ENCODE measurements at places on chromosomes 12 and 14.

- DNase-seq, result no peak
These were observed 42.4 kb upstream of the SGPP1 start for GRCh38 chr14:63770187-63770807.

GRCh38 chr14:49212721-49213120, 373.5 kb downstream of the RPS29 start:
- DNase-seq, result no peak

DNA sequence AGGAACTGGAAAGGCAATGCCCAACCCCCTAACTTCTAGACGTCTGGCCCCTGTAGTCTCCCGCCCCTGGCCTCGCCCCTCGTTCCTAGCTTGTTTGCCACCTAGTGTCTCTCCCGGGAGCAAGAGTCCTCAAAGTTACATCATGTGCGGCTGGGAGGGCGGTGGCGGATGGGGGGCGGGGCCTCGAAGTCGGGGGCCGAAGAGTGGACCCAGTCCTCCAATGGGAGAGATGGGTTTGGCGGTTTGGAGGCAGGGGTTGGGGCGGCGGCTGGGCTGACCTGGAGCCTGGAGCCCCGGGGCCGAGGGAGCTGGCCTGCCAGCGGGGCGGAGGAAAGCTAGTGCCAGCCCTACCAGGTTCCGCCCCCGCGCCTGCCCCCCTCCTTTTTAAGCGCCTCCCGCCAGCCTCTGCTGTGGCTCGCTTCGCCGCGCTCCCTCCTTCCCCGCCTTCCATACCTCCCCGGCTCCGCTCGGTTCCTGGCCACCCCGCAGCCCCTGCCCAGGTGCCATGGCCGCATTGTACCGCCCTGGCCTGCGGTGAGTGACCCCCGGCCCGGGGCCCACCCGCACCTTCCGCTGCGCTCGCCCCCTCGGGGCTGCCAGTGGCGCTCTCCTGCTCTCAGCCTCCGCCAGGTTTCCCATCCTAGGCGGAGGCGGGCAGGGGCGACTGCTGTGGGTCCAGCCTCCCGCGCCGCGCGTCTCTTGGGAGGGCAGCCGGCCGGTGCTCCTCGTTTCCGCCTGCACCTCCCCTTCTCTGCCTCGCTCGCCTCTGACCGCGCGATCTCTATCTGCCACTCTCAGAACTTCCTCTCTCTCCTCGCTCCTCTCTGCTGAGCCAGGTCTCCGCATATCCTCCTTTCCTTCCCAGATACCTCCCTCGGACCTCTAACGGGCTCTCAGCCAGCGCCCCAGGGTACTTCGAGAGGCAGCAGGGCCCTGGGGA, at the start of gene PCK2:
TSS of gene PCK2 (plus strand) at position 411 of the 940 bp plus-strand sequence. CDS start at position 506, 95 bp downstream.
- peak; percentile 92 for DNase-seq

DNA sequence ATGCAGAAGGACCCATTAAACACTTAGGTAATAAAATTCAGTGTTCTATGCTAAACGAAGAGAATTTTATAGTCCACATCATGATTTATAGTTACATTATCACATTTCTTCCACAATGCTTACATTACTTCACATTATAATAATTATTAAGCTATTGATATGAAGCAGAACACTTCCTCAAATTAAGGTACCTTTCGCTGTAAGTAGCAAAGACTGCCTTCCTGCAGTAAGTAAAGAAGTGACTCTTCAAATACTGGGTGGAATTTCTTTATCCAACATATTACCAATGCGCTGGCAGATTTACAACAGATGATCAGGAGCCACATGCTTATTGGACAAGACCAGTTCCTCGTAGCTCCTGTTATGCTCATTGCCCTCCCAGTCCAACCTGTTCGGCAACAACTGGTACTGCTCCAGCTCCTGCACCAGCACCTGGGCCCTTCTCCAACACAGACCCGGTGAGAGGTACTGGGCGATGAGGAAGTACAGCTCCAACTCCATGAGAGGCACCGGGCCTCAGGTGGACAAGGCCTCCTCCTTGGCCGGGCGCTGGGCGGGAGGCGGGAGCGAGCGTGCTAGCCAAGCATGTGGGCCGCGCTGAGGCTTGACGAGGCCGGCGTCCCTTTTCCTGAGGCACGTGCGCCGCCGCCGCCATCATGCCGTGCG, 210.7 kb upstream of the ATP2B1 start:
- DNase-seq, result no peak

- no peak for DNase-seq
These were observed 111.6 kb downstream of the RBM19 start for GRCh38 chr12:113854385-113855142.

DNA sequence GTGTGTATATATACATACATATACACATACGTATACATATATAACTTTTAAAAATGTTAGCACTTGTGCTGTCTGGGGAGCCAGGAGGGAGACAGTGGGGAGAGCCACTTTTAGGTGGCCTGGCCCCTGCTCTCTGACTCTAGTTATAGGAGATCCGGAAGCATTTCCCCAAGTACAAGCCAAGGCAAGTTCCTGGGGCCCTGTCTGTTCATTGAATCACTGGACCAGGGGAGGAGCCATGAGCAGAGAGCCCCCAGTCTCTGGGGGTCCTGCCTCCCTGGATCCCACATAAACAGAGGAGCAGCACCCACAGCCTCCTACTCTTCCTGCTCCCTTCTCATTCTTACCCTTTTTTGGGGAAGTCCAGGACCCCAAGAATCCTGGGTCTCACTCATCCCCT, 45.4 kb upstream of the TMED10 start:
- DNase-seq, result no peak

DNA sequence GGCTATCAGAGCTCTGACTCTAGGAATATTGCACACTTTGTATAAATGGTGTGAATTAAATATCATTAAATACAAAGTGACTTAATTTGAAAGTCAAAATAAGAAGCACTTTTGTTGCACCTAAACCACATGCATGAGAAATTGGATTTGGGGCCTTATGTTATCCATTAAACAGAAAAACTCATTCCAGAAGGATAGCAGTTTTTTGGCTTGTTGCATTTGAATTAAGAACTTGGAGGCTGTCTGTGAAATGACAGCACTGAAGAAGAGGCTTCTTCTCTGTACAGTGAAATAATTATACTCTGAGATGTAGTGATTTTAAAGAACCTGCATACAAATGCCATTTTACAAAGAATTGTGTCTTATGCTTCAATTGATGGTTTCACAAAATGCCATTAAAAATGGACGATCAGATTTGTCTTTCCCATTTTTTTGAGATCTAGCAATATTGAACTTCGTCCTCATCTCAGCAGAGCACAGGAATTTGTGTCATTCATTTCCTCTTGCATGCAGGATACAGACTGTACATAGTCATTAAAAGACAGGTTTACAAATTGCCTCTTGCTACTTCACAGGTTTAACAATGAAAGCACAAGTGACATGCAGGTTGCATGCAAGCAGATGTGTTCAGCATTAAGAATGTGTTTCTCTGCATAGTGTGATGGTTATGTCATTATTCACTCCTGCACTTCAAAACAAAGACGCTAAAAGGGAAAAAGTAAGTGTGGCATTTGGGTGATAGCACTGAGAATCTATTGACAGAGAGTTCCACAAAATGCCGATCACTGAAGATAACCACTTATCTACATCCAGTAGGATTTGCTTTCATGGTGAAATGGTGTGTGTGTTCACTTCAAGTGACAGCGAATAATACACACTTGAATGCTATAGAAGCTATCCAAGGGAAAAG, 35.9 kb upstream of the PYGL start:
- DNase-seq, result no peak

GRCh38 chr14:102958461-102958860, 36.0 kb downstream of the AMN start:
- DNase-seq, result no peak

- no peak for DNase-seq
These were observed 107.0 kb downstream of the ARF6 start for GRCh38 chr14:49999826-50000379.

DNA sequence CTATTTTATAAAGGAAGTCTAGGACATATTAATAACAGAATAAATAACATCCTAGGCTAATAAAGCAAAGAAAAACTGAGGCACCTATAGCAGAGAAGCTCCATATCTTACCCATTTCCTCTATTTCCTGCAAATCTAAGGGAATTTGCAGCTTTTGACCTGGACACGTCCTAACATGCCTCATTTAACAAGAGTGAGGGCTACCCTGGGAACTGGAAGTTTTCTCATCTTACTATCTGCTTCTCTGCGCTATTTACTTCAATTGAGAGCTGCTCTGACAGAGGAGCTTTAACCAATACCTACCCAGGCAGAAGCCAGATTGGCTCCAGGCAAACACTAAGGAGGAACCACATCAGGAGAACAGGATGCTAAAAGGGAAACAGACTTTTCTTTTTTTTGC, 5.7 kb downstream of the YBX3 start:
- DNase-seq, result no peak

DNA sequence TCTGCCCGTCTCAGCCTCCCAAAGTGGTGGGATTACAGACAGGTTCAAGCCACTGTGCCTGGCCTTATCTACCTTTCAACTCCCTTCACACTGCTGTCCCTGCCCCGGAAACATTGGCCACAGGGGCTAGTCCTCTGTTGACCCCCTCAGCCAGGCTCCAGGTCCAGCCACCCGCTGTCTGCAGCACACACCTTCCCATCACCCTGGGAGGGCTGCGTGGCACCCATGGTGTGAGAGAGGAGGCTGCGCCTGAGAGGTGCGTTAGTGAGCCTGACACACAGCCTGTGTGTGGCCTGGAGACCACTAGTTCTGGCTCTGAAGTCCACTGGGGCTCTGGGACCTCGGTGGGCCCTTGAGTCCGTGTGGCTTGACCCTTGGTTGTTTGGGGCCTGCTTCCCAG, 28.4 kb upstream of the TRAF3 start:
- no peak for DNase-seq

GRCh38 chr12:2187195-2187945, 134.6 kb downstream of the CACNA1C start:
- DNase-seq, result no peak

DNA sequence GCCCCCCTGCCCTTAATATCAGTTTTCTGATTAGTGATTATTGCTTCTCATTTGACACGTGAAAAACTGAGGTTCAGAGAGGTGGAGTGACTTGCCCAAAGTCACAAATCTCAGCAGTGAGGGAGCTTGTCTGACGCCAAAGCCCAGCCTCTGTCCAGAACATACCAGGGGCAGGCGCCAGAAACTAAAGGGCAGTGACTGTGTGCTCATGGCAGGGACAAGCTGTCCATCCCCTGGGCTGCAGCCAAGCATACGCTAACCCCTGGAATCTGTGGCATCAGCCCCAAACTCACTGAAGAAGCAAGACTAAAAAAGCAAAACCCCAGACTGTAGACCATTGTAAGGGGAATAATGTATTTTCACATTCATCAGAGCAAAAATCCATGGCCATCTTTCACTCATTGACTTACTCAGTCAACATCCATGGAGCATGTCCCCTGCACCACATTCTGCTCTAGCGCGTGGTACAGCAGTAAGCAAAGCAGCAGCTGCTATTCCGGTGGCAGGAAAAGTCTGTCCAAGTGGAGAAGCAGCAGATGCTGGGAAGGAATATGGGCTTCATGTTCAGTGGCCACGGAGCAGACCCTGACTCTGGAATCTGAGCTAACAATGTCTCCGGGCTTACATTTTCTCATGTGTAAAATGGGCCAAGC, 1.5 kb upstream of the SERPINA4 start:
- DNase-seq, result no peak

DNA sequence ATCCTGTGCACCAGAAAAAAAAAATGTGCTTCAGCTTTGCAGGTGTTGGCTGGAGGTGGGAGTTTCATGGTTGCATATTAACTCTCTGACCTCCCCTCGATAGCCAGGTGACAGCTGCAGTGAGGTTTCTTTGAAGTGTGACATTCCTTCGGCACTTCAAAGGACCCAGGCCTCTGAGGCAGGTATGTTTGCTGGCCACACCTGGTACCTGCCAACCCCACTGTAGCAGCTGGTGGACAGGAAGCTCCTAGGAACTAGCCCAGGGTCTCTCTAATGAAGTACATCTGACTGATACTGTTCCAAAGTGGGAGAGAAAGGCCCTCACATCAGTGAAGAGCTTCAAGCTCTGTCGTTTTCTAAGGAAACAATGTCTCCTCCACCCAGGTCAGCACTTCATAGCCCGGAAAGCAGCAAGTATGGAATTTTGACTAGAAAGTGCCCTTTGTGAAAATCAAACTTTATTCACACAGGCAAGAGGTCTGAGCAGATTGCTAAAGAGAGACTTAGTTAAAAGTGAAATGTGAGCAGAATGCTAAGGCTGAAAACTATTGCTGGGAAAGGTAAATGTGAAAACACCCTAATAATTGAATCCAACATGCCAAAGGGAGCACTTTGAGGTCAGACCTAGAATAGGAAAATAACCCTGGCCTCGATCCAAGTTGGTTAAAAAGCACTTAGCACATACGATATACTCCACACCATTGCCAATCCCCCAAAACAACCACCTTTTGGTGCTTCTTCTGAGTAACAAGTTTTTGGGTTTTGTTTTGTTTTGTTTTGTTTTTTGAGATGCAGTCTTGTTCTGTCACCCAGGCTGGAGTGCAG, 71.3 kb downstream of the PHLDA1 start:
- DNase-seq, result no peak

GRCh38 chr12:125055591-125055990, 9.6 kb upstream of the AACS start:
- DNase-seq, result no peak

- DNase-seq, result no peak
These were observed 131.6 kb downstream of the PPFIA2 start for GRCh38 chr12:81627336-81628189.

GRCh38 chr12:124727922-124728321, 135.7 kb downstream of the SCARB1 start:
- no peak for DNase-seq

DNA sequence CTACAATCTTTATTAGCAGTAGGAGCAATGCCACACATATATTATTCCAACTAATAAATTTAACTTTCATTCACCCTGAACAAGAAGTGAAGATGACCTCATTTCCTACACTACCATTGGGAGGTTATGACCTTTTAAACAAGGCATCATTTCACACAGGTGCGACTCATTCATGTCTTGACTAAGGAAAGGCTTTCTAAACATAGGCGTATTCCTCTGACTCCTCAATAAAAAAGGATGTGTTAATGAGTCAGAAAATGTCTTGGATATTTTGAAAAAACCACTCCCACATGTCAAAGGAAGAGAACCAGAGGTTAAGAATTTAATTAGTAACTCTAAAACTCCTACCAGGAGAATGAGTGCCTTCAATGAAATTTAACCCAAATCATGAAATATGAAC, 115.2 kb downstream of the PRICKLE1 start:
- DNase-seq, result no peak

GRCh38 chr14:68016255-68016914, 196.8 kb downstream of the RAD51B start:
- no peak for DNase-seq

GRCh38 chr14:33702293-33702692, 248.6 kb downstream of the EGLN3 start:
- no peak for DNase-seq

Measured in stimulated activated naive CD4-positive, alpha-beta T cell treated with Interleukin-2 at 50 U/mL for 16 hours (primary cell).